ENCODE measurements at places on chromosomes 3 and 15.

DNA sequence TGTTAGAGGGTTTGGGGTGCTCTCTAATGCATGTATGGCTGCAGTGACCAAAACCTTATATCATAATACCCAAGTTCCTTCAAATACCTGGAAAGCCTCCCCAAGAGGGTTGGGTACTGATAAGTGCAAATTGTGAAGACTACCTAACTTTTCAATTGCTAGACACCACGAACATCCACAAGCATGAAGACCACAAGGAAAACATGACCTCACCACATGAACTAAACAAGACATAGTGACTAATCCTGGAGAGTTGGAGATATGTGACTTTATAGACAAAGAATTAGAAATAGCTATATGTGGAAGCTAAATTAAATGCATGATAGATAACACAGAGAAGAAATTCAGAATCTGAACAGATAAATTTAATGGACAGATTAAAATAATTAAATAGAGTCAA, 23.9 kb upstream of the AADACL2 start:
- DNase-seq: no peak

- no peak for DNase-seq
These were observed 106.8 kb upstream of the IL12A start for GRCh38 chr3:159881828-159882309.

- DNase-seq: no peak
These were observed 76.3 kb downstream of the CACNA1D start for GRCh38 chr3:53570709-53571108.

DNA sequence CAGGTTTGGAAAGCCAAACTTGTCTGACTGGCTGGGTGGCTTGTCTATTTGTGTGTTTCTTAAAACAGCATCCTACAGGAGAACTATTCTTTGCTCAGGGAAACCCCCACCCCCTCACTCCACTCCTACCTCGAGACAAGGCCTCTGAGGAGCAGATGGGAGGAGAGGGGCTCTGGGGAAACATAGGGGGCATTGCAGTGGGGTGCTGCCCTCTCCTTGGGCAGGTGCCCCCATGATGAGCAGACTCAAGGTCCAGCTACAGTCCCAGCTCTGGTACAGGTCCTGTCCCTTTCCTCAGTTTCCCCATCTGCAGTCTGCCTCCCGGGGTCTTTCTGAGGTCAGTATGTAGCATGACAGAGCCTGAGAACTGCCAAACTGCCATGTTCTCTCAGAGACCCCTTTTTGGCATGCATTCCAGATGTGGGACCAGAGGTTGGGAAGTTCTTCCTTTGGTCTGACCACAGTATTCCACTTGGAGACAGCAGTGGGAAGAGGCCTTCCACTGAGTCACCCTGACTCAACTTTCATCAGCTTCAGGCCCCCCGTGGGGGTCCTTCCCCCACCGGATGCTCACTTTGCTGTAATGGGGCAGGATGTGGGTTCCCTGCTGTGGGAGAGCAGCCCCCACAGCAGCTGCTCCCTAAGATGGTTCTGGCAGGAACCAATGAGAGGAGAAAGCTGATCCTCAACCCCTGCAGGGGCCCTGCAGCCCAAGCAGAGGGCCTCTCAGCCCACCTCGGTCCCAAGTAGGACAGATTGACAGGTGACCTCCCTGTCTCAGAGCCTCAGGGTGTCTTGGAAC, 32.3 kb upstream of the CYP11A1 start:
- no peak for DNase-seq

GRCh38 chr3:163773136-163773535, 1305.2 kb downstream of the SI start:
- DNase-seq: no peak

- no peak for DNase-seq
These were observed 37.0 kb downstream of the HDGFL3 start for GRCh38 chr15:83170474-83171165.

DNA sequence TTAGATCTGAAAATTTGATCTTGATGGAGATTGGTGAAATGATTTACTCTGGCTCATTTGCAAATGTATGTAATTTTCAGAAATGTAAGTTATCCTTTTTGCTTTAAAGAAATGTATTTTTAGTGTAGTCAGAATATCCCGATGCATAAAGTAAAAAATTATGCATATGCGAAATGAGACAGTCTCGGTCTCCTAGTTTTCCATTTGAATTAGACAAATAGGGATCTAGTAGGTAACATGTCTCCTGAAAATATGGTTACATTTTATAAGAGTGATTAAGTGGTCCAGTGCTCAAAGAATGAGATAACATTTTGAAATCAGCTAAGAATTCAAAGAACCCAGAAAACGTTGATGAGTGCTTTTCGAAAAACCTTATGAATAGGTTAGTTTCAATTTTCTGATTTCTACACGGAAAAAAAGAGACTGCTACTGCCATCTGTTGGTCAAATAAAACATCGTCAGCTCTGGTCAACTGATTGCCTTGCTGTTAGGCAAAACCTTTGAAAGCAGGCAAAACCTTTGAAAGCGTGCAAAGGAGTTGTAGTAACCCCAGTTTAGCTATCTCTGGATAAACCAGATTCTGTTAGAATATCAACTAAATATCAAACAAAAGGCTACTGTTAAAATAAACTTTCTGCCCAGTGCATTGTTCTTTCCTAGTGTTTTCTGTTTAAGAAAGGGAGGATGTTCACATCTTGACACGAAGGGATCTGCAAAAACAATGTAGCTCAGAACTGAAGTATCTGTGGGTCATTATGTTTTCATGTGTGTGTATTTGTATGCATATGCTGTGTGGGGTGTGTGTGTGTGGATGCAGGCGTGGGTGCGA, 59.3 kb upstream of the CHMP2B start:
- peak; percentile 53 for DNase-seq

- DNase-seq: no peak
These were observed 289.5 kb downstream of the GABRG3 start for GRCh38 chr15:27260523-27260922.

GRCh38 chr3:42780398-42780797, 7.3 kb upstream of the CCDC13 start:
- no peak for DNase-seq

All from testis (tissue), 5 donors.